ENCODE measurements at places on chromosomes 5 and 9.
A peak's percentile ranks its signal among the peaks of the same experiment; 100 is the strongest.

DNA sequence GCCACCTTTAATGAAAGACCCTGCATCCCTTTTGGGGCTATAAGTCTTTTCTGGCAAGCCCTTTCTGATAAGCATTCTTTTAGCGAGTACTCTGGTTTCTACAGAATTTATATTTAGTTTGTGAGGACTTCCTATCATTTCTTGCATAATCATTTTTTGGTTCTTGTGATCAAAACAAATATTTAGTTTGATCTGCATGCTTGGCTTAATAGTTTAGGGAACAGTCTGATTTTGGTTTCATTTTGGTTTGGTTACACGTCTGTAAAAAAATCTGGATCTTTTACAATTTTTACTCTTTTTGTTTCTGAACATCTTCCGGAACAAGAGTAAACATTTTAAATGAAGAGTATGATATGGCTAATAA lies 1074.4 kb downstream of the CDH9 start:
- no peak for ATAC-seq

DNA sequence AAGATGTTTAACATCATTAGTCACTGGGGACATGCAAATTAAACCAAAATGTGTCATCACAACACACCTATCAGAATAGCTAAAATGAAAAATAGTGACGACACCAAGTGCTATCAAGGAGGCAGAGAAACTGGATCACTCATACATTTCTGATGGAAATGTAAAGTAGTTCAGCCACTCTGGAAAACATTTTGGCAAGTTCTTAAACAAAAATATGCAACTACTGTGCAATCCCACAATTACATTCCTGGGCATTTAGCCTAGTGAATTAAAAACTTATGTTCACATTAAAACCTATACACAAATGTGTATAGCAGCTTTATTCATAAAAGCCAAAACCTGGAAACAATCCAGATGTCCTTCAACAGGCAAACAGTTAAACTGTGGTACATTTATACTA lies 53.1 kb downstream of the SVEP1 start:
- no peak for ATAC-seq

DNA sequence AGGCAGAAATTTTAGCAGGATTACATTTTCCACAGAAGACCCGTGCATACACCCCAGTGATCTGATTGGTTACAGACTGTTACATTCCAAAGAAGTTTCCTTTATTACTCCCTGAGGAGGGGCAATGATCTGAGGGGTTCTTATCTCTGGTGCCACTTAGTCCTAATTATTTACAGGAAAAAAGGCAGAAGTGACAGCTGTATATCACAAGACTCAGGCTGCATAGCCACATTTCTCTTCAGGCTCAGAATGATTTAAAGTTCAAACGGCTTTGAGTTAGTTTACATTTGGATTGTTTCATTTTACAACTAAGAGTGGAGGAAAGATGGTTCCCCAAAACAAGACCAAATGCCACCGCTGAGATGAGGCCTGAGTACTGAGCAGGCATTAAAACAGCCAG lies 17.3 kb downstream of the NAIF1 start:
- ATAC-seq = no peak

GRCh38 chr5:138275379-138275782 lies 960 bp upstream of the GFRA3 start:
- ATAC-seq = no peak

- ATAC-seq = no peak
These were observed 115.4 kb downstream of the DENND1A start for GRCh38 chr9:123814496-123814895.

DNA sequence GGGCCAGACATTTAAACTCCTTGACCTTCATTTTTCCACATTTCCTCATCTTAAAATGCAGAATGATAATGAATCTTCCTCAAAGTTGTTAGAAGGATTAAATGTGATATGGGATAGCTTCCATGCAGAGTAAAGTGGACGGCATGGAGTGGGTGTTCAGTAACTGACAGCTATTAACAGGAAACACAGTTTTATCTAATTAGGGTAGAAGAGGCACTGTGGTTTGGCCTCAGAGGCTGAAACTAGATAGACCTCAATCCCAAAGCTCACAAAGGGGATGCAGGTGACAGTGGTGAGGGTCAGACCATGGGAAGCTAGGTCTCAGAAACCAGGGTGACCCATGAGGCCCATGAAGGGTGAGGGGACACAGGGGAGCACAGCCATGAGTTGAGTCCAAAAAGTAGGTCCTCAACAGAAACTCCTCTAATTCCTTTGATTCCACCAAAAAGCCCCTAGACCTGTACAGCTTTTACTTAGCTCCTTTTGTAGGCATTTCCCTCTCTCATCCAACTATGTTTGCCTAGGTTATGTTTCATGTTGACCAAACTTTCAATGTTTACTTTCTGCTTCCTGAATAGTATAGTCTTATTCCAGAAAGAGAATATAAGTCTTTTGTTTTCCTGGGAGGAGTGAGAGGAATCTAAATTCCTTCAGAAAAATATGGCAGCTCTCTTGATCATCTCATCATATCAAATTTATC lies 27.9 kb upstream of the GLDC start:
- no peak for ATAC-seq

DNA sequence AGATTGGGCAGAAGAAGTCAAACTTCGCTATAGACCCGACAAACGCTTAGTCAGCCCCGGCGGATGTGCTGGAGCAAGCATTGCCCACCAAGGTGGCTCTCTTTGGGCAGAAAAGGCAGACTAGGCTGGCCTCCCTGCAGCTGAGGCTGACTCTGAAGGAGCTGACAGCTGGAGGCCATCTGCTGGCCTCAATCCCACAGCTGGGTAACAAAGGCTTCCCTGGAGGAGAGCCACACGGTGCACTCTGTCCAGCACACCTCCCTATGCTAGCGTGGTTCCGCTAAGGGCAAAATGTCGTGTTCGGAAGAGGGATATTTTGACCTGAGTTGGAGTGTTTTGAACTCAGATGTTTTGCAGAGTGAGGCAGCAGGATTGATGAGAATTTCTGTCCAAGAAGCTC lies 103.5 kb upstream of the PTCH1 start:
- ATAC-seq = no peak

DNA sequence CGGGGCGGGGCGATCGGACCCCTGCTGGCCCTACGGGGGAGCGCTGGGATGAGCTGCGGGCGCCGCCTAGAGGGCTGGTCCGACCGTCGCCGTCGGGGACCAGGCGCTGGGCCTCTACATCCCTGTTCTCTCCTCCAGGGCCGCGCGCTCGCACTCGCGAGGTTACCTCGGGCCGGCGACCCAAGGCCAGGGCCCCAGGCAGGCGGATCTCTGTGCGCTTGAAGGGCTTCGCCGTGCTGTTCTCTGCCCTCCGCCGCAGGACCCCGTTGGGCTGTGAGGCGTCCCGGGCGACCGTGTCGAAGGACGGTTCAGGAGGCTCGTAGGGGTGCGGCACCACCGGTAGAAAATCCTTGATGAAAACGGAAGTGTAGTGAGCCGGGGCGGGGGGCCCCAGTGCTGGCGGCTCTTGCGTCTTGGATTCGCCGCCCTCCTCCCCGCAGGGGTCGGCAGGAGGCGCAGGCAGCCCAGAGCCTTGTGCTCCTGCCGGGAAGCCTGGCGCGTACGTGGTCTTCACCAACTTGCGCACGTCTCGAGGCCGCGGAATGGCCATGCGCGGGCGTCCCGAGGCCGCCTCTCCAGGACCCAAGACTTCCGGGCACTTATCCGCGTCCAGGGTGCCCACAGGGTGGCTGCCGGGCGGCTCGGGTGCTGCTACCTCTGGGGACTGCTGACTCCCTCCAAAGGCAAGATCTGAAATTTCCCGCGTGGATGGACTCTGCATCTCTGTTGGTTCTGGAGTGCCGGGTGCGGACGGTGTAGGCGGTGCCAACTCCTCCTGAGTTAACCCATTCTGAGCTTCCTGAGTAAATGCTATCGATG lies 2.0 kb downstream of the PROB1 start:
- peak; percentile 68 for ATAC-seq

DNA sequence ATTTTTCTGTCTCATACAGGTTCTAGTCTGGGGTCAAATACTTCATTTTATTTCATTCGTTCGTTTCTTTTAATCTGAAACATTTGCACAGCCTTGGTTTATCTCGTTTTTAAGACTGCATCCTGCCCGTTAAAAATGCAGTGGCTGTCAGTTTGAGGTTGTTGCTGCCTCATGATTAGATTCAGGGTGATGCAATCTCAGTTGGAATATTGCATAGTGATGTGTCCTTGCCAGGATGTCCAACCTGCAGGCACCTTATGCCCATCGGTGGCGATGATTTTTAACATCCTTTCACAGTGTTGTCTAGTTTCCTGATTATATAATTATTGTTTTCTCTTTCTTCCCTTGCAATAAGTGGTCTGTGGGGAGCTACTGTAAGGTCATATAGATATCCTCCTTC lies 45.1 kb downstream of the SH3GL2 start:
- no peak for ATAC-seq

DNA sequence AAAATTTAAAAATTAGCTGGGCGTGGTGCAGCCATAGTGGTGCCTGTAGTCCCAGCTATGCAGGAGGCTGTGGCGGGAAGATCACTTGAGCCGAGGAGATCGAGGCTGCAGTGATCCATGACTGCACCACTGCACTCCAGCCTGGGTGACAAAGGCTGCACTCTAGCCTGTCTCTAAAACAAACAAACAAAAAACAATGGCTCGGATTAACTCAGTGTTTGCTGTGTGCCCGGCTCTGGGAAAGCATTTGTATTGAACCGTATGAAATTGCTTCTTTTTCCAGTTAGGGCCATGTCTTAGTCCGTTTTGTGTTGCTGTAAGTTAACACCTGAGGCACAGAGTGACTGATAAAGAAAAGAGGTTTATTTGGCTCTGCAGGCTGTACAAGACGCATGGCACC lies 62.6 kb downstream of the CFAP77 start:
- no peak for ATAC-seq

DNA sequence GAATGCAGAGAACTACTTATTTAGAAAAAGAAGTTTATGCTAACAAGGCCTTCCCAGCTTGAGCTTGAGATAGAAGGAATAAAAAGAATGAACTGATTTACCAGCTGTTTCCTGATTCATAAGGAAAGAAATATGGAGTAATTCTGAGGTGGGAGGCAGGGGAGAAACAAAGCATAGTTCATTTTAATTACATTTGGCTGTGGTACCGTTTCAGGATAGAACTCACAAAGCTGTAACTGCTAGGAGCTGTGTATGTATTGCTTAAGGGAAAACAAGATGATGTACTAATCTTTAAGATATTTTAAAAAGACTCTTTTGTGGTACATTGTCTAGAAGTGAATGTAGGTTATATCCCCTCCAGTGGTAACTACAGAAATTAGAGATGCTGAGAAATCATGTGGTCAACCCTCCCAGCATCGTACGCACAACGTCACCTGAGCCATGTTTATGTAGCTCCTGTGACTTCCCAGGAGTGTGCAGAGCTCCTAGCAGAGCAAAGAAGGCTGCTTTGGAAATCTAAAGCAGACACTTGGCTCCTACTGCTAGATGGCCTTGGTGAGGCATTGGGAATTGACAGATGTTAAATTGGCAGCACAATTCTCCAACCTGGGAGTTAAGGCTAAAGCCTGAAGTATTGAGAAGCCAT lies 208.3 kb upstream of the VLDLR start:
- no peak for ATAC-seq

- ATAC-seq = no peak
These were observed 30.6 kb downstream of the NDUFS6 start for GRCh38 chr5:1831677-1832313.

- ATAC-seq = no peak
These were observed 90.5 kb downstream of the PCSK1 start for GRCh38 chr5:96342581-96342980.

Measured in activated CD4-positive, CD25-positive, alpha-beta regulatory T cell treated with anti-CD3 and anti-CD28 coated beads, Interleukin-2, amount 50 U/mL, for 24 hours (primary cell).